ENCODE measurements at places on chromosomes 13 and 19.

GRCh38 chr19:400976-401865 lies 7.7 kb downstream of the C2CD4C start:
- DNase-seq: no peak

- DNase-seq: no peak
Measured at GRCh38 chr13:32426191-32426989, 1.5 kb downstream of the N4BP2L1 start.

DNA sequence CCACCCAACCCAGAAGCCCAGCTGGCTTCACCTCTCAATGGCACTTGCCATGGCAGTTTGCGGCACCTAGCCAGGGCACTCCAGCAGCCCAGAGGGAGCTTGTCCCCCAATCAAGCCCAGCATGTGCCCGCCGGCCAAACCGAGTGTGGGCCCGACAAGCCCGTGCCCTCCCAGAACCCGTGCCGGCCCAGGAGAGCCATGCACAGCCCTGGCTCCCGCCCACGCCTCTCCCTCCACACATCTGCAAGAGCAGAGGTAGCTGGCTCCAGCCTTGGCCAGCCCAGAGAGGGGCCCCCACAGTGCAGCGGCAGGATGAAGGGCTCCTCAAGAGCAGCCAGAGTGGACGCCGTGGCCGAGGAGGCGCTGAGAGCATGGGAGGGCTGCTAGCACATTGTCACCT lies 2278.0 kb upstream of the PCDH20 start:
- DNase-seq: no peak

DNA sequence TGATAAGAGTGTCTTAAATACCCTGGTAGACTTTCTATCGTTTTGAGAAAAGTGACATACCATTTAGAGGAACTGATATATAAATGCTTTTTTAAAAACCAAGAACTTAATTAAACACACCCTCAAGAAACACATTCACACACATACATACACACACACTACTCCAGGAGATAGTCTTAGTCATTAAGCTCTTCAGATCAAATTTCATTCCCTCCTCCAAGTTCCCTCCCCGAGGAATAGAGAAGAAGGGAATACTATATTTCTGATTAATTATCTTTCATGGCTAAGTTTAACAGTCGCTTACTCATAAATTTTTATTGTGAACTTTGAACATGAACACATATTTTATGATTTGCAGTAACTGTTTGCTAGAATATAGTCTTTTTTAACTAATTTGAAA lies 1109.5 kb downstream of the SLITRK1 start:
- DNase-seq: no peak

GRCh38 chr13:109698779-109699178 lies 87.6 kb downstream of the IRS2 start:
- DNase-seq: peak; percentile 34
